ENCODE measurements at places on chromosomes 11 and 22.

- no peak for DNase-seq
These were observed 25.1 kb downstream of the TSG101 start for GRCh38 chr11:18501629-18502028.

- no peak for DNase-seq
These were observed 356.1 kb downstream of the RAB38 start for GRCh38 chr11:87819151-87819550.

DNA sequence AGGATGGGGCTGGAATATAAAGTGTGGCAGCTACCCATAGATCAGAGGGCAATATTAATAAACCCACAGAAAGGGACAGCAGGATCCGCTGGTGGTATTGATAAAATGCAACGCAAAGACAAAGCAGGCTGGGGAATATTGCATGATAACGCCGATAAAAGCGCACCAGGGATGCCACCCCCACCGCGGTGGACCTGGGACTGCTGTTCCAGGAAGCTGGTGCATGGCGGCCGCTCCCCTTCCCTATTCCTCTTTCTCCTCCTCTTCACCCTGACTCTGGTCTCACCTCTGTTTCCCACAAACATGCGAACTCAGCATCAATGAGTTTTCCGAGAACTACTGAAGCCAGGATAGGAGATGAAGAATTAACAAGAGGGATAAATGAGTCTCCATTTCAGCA lies 20.2 kb downstream of the SPATA19 start:
- no peak for DNase-seq

DNA sequence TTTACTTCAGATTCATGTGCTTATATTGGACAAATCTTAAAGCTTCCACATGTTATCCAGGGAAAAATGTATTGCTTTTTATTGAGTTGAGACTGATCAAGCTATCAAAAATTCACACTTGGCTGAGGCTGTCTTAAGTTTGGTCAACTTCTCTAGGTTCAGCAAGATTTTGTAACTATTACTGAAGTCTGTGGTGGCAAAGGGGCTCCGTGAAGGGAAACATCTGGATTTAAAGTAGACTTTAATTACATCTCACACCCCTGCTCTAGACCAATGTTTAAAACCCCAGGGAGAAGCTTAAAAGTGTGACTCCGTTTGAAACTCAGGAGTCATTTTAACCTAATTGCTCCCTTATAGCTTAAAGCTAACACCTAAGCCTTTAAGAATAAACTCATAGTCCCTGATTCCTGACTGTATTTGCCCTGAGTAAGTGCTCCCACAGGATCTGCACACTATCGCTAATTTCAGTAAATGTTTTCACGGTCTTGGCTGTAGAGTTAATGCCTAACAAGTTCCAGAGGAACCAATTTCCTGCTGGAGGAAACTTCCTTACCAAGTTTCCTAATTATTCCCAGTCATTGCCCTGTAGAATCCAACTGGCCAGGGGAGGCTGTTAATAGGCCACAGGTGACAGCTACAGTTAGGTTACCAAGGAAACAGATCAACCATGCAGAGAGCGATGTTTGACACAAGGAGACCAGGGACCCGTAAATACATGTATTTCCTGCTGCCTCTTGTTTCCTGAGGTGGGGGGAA lies 40.5 kb downstream of the OR10A6 start:
- no peak for DNase-seq

GRCh38 chr22:22164541-22165272 lies 79.9 kb upstream of the VPREB1 start:
- no peak for DNase-seq

GRCh38 chr22:43723816-43724215 lies 88.3 kb downstream of the EFCAB6 start:
- DNase-seq: no peak

DNA sequence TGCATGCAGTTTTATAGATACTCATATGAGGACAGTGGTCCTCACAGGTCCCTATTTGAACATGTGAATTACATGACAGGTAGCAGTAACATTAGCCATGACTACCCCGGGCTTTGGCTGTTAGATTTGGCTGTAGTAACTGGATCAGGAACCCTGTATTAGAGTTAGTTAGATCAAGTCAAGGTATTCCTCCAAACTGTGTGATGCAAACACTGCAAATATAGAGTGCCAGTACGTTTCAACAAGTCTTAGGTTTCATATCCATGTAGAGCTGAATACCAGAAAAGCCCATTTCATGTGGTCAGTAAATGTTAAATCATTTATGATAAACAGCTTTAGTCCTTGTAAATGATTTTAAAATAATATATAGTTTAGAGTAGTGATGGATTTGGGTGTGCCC lies 29.5 kb upstream of the PITPNB start:
- DNase-seq: no peak

DNA sequence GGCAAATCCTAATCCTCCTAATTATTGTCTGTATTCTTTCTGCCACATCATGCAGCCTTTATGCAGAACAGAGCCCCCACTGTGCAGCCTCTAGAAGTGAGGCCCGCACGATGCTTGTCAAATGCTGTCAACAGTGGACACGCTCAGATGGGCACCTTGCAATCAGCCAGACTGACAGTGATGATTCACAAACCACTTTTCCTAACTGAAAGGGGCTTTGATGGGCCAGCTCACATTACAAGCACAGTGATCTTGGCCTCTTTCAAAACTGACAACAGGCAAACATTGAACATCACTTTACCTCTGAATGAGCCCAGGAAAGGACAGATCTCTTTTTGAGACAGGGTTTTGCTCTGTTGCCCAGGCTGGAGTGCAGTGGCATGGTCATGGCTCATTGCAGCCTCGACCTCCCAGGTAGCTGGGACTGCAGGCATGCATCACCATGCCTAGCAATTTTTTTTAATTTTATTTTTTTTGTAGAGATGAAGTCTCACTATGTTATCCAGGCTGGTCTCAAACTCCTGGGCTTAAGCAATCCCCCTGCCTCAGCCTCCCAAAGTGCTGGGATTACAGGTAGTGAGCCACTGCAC lies 18.0 kb upstream of the E2F8 start:
- DNase-seq: no peak

DNA sequence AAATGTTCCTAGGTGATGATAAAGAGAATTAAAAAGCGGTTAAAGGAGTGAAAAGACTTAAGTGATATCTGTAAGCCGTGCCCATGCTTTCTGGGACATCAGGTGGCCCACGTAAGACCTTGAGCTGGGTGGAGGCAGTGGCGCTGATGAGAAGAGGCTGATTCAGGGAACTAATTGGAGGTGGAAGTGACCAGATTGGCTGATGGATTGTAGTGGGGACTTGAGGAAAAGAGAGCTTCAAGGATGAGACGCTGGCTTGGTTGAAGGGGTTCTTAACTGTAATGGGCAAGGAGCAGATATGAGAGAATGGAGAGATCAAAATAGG lies 69.1 kb upstream of the EP300 start:
- no peak for DNase-seq

GRCh38 chr11:119671051-119671450 lies 57.9 kb downstream of the NECTIN1 start:
- no peak for DNase-seq

- no peak for DNase-seq
These were observed 526.6 kb downstream of the MN1 start for GRCh38 chr22:27274770-27275449.

DNA sequence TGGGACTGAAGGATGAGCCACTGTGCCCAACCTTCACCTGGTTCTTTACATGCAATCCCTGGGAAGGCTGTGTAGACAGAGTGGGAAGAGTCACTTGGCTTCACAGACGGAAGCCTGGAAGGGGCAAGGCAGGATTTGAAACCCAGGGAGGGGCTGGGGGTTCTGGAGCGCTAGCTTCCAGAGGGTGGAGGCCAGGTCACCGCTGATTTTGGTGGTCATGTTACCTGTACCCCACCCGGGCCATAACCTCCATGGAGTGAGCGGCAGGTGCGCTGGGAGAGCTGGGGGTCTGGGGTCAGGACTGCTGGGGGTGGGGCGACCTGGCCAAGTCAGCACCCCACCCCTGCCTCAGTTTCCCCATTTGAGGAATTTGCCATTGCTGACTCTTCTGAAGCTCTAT lies 38.3 kb downstream of the PDGFB start:
- peak; percentile 35 for DNase-seq

DNA sequence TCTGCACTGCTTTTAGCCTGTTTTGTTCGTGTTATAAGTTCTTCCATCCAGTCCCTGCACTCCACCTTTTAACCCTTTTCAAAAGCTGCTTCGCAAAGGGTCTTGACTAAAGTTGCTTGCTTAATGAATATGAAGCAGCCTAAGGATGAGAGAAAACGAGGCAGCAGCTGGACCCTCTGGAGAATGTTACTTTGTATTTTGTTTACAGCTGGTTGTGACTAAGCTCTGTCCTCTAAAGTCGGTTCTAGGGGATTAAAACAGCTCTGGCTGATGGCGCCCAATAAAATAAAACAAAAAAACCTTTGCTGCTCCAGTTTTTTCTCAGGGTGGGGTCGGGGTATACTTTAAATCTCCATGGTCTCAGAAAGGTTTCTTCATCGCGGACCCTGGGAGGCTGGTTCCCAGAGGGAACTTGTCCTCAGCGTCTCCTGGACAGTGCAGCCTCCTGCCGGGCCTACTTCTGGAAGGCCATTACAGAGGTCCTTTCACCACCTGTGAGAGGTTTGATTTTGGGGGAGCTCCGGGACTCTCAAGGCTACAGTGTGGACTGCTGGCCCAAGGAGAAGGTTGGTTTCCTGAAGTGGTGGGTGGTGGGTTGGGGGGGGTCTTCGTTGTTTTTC lies 836 bp upstream of the RBM4 start:
- DNase-seq: no peak

GRCh38 chr22:46977656-46978343 lies 215.3 kb downstream of the TBC1D22A start:
- no peak for DNase-seq

GRCh38 chr11:123132881-123133280 lies 62.2 kb downstream of the CLMP start:
- no peak for DNase-seq

DNA sequence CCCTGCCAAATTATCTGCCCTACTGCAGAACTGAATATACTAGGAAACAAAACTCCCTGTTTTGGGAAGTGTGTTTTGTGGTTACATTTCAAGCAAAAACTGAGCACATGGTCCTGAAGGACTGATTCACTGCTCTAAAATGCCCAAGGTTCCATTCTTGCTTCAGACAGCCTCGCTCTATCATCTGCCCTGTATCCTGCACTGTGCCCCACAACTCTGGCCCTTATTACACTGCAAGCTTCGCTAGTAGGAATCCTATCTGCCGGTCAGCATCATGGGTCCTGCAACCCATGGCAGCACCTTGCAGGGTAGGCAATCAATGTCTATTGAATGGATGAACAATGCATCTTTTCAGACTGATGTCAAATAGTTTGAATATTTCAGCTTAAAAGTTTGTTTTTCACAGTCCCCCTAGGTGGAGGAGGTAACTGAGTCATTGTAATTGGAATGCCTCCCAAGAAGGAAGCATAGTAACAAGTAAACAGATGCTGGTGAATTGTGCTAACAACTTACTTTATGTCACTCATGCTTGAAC lies 21.3 kb downstream of the LAYN start:
- DNase-seq: no peak

- no peak for DNase-seq
These were observed 140.1 kb downstream of the NXPE2 start for GRCh38 chr11:114818382-114818781.

DNA sequence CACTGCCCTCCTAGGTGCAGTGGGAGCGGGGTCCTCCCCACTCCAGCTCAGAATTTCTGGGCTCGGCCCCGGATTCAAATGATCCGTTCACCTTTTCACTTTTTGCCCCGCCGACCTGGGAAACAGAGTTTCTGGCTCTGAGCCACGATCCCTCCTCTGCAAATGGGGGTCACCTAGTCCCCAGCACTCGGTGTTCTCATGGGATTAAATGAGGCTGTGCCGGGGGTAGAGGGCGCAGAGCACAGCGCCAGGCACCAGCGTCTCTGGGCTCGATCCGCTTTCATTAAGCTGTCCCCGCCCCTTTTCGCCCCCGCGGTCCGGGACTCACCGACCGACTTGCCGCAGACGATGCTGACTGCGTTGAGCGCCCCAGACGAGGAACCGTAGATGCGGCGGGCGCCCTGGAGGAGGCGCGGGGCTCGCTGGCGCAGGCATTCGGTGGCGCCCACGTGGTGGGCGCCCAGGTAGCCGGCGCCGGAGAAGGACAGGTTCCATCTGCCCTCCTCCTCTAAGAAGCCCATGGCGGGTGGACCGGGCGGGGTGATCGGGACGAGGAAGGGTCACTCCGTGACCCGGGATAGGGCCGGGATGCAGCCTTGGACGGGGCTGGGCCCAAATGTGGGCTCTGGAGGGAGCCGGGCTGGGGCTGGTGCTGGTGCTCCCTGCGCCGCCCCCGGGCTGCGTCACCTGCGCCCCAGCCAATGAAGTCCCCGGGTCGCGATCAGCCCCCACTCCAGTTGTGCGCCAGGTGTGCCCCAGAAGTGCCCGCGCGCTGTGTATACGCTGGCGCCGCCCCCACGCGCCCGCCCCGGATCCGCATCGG lies at the start of gene PNPLA5:
TSS of gene PNPLA5 (minus strand) at position 654 of the 823 bp plus-strand sequence. CDS start at position 521, 133 bp downstream.
- peak; percentile 71 for DNase-seq

DNA sequence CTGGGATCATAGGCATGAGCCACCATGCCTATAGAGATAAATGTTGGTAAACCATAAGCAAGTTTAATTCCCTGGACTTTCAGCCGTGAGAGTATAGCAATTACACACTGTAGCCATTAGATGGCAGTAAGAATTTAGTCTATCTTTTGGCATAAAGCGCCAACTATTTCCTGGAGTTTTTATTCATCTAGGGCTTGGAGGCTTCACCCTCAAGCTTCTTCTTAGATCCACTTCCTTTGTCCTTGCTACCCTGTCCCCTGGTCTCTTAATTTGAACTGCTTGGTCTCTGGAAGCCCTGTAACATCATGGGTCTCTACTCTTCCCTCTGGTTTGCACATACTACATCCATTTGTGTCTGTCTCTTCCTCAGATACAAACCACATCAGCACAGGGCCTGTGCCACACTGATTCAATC lies 38.2 kb downstream of the OR10A6 start:
- no peak for DNase-seq
